ENCODE measurements at places on chromosomes 3 and 15. TPM values are rescaled to one million over a fixed set of nuclear protein-coding genes. Genes with fewer than 3 reads are reported as not detected.
A peak's percentile ranks its signal among the peaks of the same experiment; 100 is the strongest.

FGF12 gene
- not detected for total RNA-seq

IL16 gene
- 6.5 TPM for total RNA-seq

GOLGA8G gene
- total RNA-seq, result not detected

PRR20G gene
- total RNA-seq, result not detected

CMTM8 gene
- 1.4 TPM for total RNA-seq

DNA sequence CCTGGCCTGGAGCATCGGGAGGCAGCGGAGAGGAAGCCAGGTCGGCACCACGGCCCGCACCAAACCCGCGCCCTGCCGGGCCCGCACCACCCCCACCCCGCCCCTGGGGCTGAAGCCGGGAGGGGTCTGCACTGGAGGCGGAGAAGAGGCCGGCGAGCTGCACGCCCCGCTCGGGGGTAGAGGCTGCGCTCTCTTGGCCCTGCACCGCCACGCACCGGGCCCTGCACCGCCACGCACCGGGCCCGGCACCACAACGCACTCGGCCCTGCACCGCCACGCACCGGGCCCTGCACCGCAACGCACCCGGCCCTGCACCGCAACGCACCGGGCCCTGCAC, 41.4 kb downstream of the MUC20 start:
- H3K36me3 ChIP-seq, result no peaks in the 10 kb centered on the region
- H3K4me1 ChIP-seq, result no peaks in the 10 kb centered on the region
- no peak overlapping the region for H3K4me3 ChIP-seq
- H3K27ac ChIP-seq, result no peak overlapping the region
- H3K27me3 ChIP-seq, result peaks cover 25% of the 10 kb centered on the region

DNA sequence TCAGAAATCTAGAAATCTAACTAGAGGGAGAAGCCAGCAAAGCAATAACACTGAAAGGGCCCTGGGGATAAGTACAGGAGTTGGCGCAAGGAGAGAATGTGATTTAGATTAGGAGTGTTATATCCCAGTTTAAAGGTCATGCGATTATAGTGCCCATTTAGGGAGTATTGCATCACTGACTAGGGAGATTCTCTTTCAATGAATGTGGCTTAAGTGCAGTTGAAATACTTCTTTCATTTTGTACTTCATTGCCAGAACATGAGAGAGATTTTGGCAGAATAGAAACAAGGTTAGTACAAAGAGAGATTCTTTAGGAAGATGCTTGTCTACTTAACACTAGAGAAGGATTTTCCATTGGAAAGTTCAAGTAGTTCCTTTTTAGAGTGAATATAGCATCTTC, 13.9 kb downstream of the ROBO2 start:
- H3K4me3 ChIP-seq, result no peak overlapping the region
- no peak for DNase-seq
- no peaks in the 10 kb centered on the region for H3K27me3 ChIP-seq
- H3K4me1 ChIP-seq, result no peaks in the 10 kb centered on the region

DNA sequence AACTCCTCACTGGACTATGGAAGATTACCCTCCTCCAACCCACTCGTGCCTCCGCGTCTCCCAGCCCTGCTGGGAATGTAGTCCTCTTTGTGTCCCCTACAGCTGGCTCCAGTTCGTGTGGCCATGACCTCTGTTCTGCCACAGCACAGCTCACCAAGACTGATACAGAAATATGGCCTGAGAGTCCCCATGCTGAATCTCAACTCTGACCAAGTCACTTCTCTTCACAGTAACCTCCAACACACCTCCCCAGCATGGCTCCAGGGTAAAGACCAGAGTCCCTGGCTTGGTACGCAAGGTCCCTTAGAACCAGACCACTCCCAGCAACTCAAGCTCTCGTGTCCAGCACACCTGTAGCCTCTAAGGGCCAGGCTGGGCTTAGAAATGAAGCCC, 2.3 kb upstream of the COL7A1 start:
- peak; percentile 74 for DNase-seq
- peaks cover 42% of the 10 kb centered on the region for H3K36me3 ChIP-seq
- H3K4me1 ChIP-seq, result peaks cover 38% of the 10 kb centered on the region
- no peaks in the 10 kb centered on the region for H3K27me3 ChIP-seq

DNA sequence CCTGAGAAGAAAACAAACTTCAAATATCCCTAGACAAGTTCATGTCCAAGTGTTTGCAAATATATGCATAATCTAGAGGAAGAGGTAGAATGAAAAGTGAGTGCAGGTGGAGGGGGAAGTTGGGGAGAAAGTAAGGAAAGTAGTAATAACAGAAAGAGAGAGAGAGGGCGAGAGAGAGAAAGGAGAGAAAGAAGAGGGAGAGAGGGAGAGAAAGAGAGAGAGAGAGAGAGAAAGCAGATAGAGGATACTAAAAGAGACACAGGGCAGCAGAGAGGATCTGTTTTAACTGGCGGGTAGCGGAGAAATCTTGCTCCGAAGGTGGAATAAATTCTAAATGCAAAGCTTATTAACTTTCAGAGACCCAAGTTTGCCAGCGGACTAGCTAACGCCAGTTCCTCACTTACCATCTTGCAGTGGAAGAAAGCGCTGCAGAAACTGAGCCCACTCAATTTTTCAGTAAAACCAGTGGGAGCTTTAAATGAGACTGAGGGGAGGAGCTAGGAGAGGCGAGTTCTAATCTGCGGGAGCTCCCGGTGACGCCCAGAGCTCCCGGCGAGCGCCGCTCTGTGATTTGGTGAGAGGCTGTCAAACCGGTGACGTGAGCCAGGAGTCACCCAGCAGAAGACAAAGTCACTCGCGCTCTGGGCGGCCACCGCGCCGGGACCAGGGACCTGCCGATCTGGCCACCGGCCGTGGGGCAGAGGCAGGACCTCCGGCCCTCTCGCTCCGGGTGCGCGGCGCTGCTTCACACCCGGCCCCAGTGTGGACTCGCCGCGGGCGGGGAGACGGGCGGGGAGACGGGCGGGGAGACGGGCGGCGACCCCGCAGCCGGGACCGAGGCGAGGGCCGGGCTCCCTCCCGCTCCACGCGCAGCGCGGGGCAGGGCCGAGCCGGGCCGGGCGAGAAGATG, at the start of gene GMNC:
TSS of gene GMNC (minus strand) at position 486 of the 910 bp plus-strand sequence. CDS start at position 407, 79 bp downstream.
- H3K36me3 ChIP-seq, result no peaks in the 10 kb centered on the region
- H3K4me3 ChIP-seq, result peak within 1 kb of the TSS; percentile 78
- no peak within 1 kb of the TSS for H3K27ac ChIP-seq
- H3K27me3 ChIP-seq, result peaks cover 4% of the 10 kb centered on the region
- DNase-seq, result peak; percentile 91

DNA sequence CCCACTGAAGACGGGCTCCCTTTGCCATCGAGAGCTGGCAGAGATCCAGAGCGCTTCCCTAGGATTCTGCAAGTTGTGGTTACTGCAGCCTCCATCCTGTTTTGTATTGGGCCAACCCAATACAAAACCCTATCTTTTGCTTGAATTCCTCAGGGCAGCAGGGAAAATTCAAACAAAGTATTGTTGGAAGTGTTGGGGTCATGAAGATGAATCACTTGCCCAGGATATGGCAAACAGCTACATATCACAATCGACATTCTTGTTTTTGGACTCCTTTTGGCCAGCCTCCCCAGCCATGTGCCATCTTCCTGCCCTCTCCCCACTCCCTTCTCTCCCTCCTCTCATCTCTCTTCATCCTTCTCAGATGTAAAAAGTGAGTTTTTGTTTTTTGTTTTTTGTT, 100.0 kb upstream of the TRIM42 start:
- H3K27me3 ChIP-seq, result no peaks in the 10 kb centered on the region
- no peaks in the 10 kb centered on the region for H3K36me3 ChIP-seq
- H3K4me1 ChIP-seq, result no peaks in the 10 kb centered on the region
- no peak for DNase-seq
- no peak overlapping the region for H3K27ac ChIP-seq

GRCh38 chr3:26753095-26753494, 130.5 kb downstream of the LRRC3B start:
- H3K36me3 ChIP-seq, result no peaks in the 10 kb centered on the region
- H3K4me1 ChIP-seq, result no peaks in the 10 kb centered on the region
- DNase-seq, result no peak
- H3K27me3 ChIP-seq, result no peaks in the 10 kb centered on the region

GRCh38 chr15:64521726-64522164, 61.4 kb downstream of the ZNF609 start:
- H3K4me1 ChIP-seq, result peaks cover 24% of the 10 kb centered on the region
- H3K36me3 ChIP-seq, result no peaks in the 10 kb centered on the region
- H3K27ac ChIP-seq, result peak overlapping the region; percentile 7

DNA sequence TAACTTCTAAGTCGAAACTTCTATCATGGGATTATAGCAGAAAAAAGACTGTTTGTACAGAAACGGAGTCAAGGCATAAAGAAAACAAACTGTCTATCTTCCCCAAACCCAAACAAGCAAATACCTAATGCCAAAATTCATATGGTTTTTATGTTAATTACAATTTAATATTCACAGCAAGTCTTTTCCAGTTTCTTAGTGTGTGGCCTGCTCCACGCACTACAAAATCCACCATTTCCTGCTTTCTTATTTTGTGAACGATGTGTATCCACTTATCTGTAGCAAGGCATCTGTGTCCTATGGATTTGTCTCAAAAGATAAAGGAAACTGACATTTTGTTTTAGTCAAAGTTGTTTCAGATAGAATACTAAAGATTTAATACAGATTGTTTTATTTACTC, 588.0 kb upstream of the CCDC54 start:
- DNase-seq, result no peak
- peaks cover 13% of the 10 kb centered on the region for H3K36me3 ChIP-seq
- H3K27ac ChIP-seq, result no peak overlapping the region

- DNase-seq, result peak; percentile 94
- peak within 1 kb of the TSS; percentile 94 for H3K4me3 ChIP-seq
- H3K36me3 ChIP-seq, result peaks cover 14% of the 10 kb centered on the region
- no peaks in the 10 kb centered on the region for H3K27me3 ChIP-seq
These were observed at the start of the genes BTD and HACL1 for GRCh38 chr3:15601399-15602145. Gene BTD (plus strand): TSS chr3:15601745. CDS start chr3:15635440, 33,695 bp downstream. Gene HACL1 (minus strand): TSS chr3:15601569. CDS start chr3:15601463, 106 bp downstream.

GRCh38 chr3:47082519-47082918, 81.4 kb downstream of the SETD2 start:
- H3K36me3 ChIP-seq, result peaks cover 53% of the 10 kb centered on the region
- peak; percentile 5 for DNase-seq
- no peak overlapping the region for H3K4me3 ChIP-seq

Data from osteoblast (primary cell).